ENCODE measurements at places on chromosomes 2 and 18.
A peak's percentile ranks its signal among the peaks of the same experiment; 100 is the strongest.

DNA sequence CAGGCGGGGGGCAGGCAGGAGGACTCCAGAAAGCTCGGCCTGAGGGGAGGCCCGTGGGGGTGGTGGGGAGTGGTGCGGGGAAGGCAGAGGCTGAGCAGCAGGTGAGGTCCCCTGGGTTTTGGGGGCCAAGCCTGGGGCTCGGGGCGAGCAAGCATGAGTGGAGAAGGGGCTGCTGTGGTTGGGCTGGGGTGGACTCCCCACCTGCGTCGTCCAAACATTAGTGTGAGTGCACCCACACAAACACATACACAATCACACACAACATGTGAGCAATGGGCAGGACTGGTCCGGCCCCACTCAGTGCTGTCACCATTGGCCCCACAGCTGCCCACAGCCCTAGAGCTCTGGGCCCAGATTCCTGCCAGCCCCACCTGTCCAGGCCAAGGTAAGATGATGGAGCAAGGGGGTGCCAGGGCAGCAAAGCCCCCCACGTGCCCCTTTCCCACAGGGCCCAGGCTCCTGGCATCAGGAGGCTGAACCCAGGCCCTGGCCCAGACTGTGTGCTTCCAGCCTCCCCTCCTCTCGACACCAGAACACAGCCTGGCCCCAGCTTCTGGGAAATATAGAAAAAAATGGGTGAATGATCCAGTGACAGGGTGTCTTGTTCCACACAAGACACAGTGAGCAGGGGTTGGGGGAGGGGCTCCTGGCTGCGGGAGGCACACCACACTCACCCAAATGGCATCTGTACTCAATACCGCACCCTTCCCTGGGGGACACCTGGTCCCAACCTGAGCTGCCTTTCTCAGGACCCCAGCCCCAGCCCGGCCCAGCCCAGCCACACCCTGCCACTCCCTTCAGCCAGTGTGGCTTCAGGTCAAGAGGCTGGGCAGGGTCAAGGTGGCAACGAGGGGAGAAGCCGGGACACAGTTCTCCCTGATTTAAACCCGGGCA lies 463 bp upstream of the ALPP start:
- H3K27me3 ChIP-seq = no peaks in the 10 kb centered on the region
- no peak for DNase-seq
- no peak overlapping the region for H3K27ac ChIP-seq
- H3K4me3 ChIP-seq = no peak overlapping the region
- no peaks in the 10 kb centered on the region for H3K4me1 ChIP-seq
- H3K36me3 ChIP-seq = no peaks in the 10 kb centered on the region

GRCh38 chr2:232637866-232638583 lies 4.6 kb downstream of the EFHD1 start:
- H3K4me1 ChIP-seq = peaks cover 78% of the 10 kb centered on the region
- peak overlapping the region; percentile 18 for H3K4me3 ChIP-seq
- no peaks in the 10 kb centered on the region for H3K36me3 ChIP-seq
- peak overlapping the region; percentile 13 for H3K27ac ChIP-seq

DNA sequence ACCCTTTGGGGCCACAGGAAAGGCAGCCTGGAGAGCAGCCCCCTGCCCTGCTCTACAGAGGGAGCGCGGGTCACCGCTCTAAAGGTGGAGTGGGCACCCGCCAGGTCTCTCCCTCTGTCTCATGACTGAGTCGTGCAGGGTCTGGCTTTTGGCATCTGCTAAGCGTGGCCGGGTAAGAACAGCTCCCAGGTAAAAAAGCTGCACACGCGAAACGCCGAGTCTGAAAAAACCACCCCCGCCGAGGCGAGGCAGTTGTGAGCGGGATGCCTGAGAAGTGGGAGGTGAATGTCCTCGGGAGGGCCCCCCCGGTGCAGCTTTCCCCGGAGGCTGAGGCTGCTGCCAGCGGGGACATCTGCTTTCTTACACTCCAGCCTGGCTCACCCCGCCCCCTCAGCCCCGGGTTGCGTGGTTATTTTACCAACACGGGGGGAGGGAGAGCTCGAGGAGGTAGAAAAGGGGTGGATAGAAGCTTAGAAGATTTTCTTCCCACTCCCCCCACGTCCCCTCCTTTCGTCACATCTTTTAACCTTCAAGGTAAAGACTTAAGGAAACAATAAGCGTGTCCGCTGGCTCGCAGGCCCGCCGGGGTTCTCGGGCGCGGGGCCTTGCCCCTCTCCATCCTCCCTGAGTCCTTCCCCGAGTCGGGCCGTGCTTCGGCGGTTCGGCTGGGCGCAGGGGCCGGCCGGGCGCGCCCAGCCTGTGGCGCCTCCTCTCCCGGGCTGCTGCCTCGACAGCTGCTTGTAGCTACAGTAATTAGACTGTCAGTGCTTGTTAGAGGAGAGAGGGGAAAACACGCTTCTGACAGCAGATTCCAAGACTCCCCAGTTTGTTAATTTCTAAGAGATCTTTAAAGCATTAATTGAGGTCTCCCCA lies 70.6 kb upstream of the PSMD14 start:
- peak; percentile 69 for DNase-seq
- H3K27me3 ChIP-seq = no peaks in the 10 kb centered on the region
- H3K36me3 ChIP-seq = no peaks in the 10 kb centered on the region
- H3K4me1 ChIP-seq = peaks cover 14% of the 10 kb centered on the region
- H3K27ac ChIP-seq = no peak overlapping the region

DNA sequence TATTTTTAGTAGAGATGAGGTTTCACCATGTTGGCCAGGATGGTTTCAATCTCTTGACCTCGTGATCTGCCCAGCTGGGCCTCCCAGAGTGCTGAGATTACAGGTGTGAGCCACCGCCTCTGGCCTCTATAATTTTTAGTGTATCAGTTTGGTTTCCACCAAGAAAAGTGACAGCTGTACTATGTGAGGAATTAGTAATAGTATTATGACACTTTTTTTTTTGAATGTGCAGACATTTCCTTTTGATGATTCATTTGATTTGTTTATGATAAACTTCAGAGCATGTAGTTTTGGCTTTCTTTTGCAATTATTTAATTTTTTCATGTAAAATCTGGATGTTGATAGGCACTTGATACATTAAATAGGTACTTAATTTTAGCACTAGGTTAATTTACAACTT lies 61.5 kb downstream of the PTPN4 start:
- H3K4me1 ChIP-seq = no peaks in the 10 kb centered on the region
- DNase-seq = no peak
- no peak overlapping the region for H3K27ac ChIP-seq
- H3K27me3 ChIP-seq = no peaks in the 10 kb centered on the region
- no peak overlapping the region for H3K4me3 ChIP-seq

GRCh38 chr2:223155956-223156355 lies 104.0 kb downstream of the KCNE4 start:
- no peak for DNase-seq
- no peak overlapping the region for H3K4me3 ChIP-seq
- H3K4me1 ChIP-seq = no peaks in the 10 kb centered on the region
- no peak overlapping the region for H3K27ac ChIP-seq
- H3K36me3 ChIP-seq = no peaks in the 10 kb centered on the region

- no peak for DNase-seq
- no peaks in the 10 kb centered on the region for H3K27me3 ChIP-seq
- H3K4me3 ChIP-seq = peak overlapping the region; percentile 79
- H3K36me3 ChIP-seq = peaks cover 9% of the 10 kb centered on the region
- H3K4me1 ChIP-seq = peaks cover 30% of the 10 kb centered on the region
- H3K27ac ChIP-seq = peak overlapping the region; percentile 92
Measured at GRCh38 chr2:219254590-219255201, 978 bp upstream of the TUBA4A start.

- H3K27ac ChIP-seq = no peak overlapping the region
- H3K27me3 ChIP-seq = no peaks in the 10 kb centered on the region
- no peaks in the 10 kb centered on the region for H3K4me1 ChIP-seq
- H3K4me3 ChIP-seq = no peak overlapping the region
- H3K36me3 ChIP-seq = no peaks in the 10 kb centered on the region
Measured at GRCh38 chr2:225597911-225598310, 198.4 kb downstream of the NYAP2 start.

DNA sequence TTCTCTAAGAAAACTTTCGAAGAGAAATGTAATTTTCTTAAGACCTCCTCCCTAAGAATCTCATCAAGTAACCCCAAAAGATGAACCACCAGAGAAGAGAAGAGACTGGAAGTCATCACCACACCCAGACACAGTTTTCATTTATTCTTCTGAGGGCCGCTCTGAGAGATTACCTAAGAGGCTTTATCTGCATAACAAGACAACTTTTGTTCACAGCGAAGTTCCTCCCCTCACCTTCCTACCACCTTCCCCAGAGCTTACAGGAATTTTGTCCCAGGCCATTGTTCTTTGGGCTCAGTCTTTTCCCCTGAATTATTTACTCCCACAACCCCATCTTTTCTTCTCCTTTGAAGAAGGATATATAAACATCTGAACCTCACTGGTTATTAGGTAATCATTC lies 92.8 kb downstream of the AKAIN1 start:
- no peaks in the 10 kb centered on the region for H3K4me1 ChIP-seq
- no peak for DNase-seq
- no peak overlapping the region for H3K4me3 ChIP-seq
- no peak overlapping the region for H3K27ac ChIP-seq
- H3K27me3 ChIP-seq = no peaks in the 10 kb centered on the region

- DNase-seq = no peak
- no peaks in the 10 kb centered on the region for H3K4me1 ChIP-seq
- no peaks in the 10 kb centered on the region for H3K27me3 ChIP-seq
- no peak overlapping the region for H3K27ac ChIP-seq
- H3K36me3 ChIP-seq = no peaks in the 10 kb centered on the region
- H3K4me3 ChIP-seq = no peak overlapping the region
Measured at GRCh38 chr18:4987452-4988405, 209.3 kb downstream of the AKAIN1 start.

GRCh38 chr2:221606424-221606823 lies 34.3 kb upstream of the EPHA4 start:
- no peaks in the 10 kb centered on the region for H3K4me1 ChIP-seq
- H3K4me3 ChIP-seq = no peak overlapping the region
- no peaks in the 10 kb centered on the region for H3K27me3 ChIP-seq

GRCh38 chr2:43057742-43058725 lies 168.4 kb downstream of the ZFP36L2 start:
- no peaks in the 10 kb centered on the region for H3K27me3 ChIP-seq
- DNase-seq = no peak
- no peak overlapping the region for H3K4me3 ChIP-seq
- peaks cover 45% of the 10 kb centered on the region for H3K4me1 ChIP-seq

DNA sequence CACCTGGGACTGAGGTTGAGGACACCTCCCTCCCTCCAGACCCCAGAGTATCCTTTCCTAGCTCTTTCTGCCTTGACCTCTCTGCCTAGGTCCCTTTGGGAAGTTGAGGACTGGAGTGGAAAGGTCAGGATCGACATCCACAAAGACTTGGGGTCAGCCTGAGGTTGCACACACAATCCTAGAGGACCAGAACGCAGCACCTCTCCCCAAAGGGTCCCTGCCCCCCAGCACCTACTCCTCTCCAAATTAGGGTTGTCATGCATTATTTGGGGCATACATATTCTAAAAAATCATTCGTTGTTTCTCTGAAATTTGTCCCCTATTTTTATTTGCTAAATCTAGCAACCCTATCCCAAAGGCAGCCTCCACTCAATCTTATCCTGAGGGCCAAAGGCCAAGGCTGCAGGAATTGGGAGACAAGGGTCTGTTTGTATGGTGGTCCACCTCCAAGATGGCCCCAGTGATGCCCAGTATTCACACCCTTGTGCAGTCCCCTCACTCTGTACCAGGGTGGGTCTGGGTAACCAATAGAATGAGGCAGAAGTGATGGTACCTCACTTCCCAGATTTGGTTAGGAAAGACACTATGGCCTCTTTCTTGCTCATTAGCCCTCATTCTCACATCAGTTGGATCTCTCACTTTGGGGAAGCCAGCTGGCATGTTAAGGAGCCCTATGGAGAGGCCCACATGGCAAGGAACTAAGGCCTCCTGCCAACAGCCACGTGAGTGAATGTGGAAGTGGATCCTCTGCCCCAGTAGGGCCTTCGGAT lies 3.5 kb upstream of the CHRNG start:
- H3K27me3 ChIP-seq = peaks cover 39% of the 10 kb centered on the region
- H3K4me1 ChIP-seq = no peaks in the 10 kb centered on the region
- H3K27ac ChIP-seq = no peak overlapping the region
- no peak overlapping the region for H3K4me3 ChIP-seq
- peak; percentile 52 for DNase-seq
- no peaks in the 10 kb centered on the region for H3K36me3 ChIP-seq

- no peaks in the 10 kb centered on the region for H3K27me3 ChIP-seq
- H3K27ac ChIP-seq = no peak overlapping the region
- H3K36me3 ChIP-seq = peaks cover 51% of the 10 kb centered on the region
- H3K4me3 ChIP-seq = no peak overlapping the region
- no peak for DNase-seq
- no peaks in the 10 kb centered on the region for H3K4me1 ChIP-seq
Measured at GRCh38 chr2:165911231-165911630, 42.3 kb downstream of the TTC21B start.

GRCh38 chr18:2169656-2170055 lies 401.6 kb downstream of the METTL4 start:
- H3K36me3 ChIP-seq = no peaks in the 10 kb centered on the region
- H3K27ac ChIP-seq = no peak overlapping the region
- DNase-seq = no peak
- H3K4me1 ChIP-seq = no peaks in the 10 kb centered on the region

GRCh38 chr2:81505586-81505985 lies 1201.0 kb upstream of the LRRTM1 start:
- no peaks in the 10 kb centered on the region for H3K36me3 ChIP-seq
- no peak for DNase-seq
- no peak overlapping the region for H3K27ac ChIP-seq
- H3K27me3 ChIP-seq = no peaks in the 10 kb centered on the region

- no peaks in the 10 kb centered on the region for H3K36me3 ChIP-seq
- H3K27me3 ChIP-seq = no peaks in the 10 kb centered on the region
- no peak for DNase-seq
- no peak overlapping the region for H3K4me3 ChIP-seq
- no peaks in the 10 kb centered on the region for H3K4me1 ChIP-seq
Measured at GRCh38 chr18:59660786-59661743, 36.2 kb downstream of the CCBE1 start.

DNA sequence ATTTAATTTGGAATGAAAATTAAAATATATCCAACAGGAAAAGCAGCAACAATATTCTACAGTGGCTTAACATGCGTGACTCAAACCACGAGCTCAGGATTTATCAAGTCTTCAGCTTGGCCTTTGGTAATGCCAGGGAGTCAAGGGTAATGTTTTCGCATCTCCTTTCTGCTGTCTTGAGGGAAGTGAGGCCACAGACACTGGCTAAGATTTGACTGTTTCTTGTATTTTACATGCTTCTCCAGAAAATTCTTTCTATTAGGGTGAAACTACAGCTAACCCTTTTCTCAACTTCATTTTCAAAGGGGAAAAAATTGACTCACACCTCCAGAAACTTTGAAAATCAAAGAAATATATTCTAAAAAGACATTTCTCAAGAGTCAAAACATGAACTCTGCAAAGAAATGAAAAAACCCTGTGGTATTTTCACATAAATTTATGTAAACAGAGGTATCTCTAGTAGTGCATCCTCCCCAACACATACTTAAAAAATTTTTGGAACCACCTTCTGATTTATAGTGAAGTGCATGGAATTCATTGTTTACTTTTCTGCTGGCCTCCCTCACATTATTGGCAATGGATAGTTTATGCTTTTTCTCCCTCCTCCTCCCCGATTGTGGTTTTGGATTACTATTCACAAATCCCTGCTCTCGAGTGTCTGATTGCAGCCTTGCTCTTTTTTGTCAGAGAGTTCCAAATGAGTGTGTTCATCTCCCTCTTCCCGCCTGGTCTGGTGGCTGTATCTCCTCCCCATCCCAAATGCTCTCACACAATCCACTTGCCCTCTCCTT lies 48.7 kb downstream of the DPP4 start:
- H3K27ac ChIP-seq = no peak overlapping the region
- no peaks in the 10 kb centered on the region for H3K4me1 ChIP-seq
- H3K4me3 ChIP-seq = no peak overlapping the region
